Stimulated activated CD8-positive, alpha-beta memory T cell treated with anti-CD3 and anti-CD28 coated beads, Interleukin-7, amount 100 ng/mL, for 1 hour (primary cell): ENCODE measurements at places on chromosomes 5 and 9.

DNA sequence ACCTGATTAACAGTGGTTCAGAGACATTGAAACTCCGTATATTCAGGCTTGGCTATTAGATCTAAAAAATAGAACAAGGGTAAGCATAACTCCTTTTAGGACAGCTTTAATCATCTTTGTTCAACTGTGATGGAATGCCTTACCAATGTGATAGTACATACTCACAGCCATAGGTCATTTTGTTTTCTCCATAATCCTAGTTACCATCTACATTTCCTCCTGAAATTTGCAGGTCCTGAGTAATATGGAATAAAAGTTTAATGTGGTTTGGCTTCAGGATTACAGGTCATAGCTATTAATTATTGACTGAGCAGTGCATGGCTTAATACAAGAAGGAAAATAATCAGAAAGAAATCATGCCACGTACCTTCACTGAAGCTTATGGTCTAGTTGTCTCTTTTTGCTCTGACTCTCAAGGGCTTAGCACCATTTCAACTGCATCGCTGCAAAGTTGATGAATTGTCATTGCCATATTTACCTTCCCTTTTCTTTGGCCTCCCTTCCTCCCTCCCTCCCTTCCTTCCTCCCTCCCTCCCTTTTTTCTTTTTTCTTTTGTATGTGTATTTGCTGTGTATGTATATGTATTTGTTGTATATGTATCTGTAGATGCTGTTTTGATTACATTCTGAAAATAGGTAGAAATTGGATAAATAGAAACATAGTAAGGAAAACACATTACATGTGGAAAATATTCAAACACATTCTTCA lies 250.9 kb upstream of the ZNF608 start:
- DNase-seq: no peak

GRCh38 chr5:466661-467310 lies 23.8 kb downstream of the EXOC3 start:
- DNase-seq: no peak

DNA sequence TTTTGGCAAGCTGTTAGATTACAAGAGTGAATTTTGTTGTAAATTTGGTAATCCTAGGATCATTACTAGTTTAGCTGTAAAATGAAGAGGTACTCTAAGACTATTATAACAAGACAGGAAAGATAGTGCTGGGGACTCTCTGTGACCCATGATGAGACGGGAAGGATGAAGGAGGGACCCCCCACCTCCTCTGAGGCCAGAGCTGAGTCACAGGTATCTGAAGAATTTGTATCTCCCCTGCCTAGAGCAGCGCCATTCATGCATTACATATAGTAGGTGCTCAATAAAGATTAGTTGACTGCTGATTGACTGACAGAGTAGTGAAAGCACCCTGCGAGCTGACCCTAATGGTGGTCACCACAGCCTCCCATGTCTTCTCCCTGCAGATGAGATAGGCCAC lies 202.8 kb downstream of the SNX18 start:
- no peak for DNase-seq

DNA sequence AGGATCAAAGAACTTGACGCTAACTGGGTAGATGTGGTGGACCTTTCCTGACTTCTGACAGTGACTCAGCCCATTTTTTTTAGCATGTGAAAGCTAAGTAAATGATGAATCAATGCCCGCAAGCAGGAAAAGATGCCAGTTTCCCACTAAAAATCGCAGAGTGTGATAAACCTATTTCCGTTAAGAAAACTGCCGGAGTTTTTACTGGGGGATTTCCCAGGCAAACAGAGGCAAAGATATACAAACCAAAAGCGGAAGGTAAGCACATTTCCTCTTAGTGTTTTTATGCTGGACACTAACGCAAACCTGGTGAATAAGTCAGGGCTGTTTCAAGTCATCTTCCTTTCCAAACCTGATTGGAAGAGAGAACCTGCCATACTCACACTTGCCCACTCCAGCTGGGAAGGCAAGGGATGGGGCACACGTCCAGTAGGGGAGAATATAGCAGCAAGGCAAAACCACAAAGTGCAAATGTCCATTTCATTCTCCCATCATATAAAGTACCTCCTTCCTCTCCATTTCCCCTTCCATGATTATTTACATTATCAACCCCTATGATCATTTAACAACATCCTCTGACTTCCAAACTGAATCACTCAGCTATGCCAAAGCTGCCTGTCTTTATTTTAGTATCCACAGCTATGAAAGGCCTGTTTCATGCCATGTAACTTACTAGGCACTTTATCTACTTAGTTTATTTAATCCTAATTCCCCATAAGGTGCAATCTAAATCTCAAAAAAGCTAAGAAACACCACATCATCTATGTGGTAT lies 349.7 kb upstream of the RFX3 start:
- DNase-seq: no peak

DNA sequence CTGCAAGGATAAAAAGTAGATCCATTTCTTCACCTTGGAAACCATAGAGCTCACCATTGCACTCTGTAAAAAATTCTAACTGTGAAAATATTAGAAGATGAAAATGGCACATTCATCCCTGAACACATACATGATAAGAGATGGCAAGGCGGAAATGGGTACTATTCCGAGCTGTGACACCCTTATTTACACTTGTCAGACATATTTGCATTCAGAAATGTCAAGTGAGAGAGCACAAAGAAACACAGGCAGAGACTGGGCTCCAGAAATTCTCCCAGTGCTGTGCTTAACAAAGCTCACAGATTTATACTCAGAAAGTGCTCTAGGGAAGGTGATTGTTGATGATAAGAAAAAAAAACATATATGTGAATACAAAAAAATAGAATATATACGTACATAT lies 170.3 kb upstream of the PUM3 start:
- DNase-seq: no peak

DNA sequence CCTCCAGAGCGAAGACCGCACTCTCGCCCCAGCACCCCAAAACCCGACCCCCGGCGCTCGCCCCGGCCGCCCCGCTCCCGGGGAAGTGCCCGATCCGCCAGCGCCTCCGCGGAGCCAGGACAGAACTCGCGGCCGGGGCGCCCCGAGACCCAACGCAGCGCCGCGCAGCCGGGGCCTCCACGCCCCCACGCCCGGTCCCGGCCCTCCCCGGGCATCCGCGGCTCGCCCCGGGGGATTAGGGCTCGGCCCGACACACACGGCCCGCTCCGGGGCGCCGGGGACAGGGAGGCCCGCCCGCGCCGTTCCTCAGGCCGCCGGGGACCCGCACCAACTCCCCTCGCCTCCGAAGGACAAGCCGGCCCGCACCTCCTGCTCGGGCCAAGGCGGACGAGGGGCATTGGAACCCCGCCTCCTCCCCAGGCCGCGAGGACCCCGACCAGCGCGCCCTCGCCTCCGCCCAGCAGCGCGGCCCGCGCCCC lies 544 bp downstream of the FNBP1 start:
- DNase-seq: no peak

GRCh38 chr5:1883120-1883924 lies 597 bp upstream of the IRX4 start:
- no peak for DNase-seq

DNA sequence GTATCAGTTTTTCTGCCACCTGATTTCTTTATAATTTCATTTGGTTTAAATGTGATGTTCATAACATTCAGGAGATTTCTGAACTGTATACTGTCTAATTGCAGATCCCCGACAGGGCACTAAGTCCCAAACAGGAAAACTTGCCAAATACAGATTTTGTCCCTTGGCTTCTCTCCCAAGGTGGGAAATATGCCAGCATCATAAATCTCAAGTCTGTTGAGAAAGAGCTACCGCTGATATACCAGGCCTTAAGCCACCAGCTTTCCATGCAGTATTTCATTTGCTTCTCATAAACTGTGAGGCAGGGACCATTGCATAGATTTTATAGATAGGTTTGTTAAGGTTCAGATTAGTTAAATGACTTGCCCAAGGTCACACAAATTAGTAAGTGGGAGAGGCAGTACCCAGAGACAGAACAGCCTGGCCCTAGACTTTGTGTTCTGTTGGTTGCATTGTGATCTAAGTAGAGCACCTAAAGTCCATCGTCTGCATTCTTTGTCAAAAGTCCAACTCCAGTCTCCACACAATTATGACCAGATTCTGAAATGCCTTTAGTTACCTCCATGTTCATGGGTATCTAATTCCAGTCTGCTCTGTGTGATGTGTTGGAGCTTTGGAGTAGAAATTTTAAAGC lies 16.2 kb downstream of the GPR21 start:
- no peak for DNase-seq
